ENCODE measurements at places on chromosomes 5 and 9.

- DNase-seq, result no peak
Measured at GRCh38 chr5:74870299-74871067, 4.3 kb upstream of the FAM169A start.

GRCh38 chr5:94802450-94802849, 184.0 kb downstream of the SLF1 start:
- DNase-seq, result no peak

GRCh38 chr5:122694884-122695283, 80.0 kb upstream of the SNX2 start:
- no peak for DNase-seq

- no peak for DNase-seq
Measured at GRCh38 chr5:55333811-55334210, 26.0 kb downstream of the MTREX start.

DNA sequence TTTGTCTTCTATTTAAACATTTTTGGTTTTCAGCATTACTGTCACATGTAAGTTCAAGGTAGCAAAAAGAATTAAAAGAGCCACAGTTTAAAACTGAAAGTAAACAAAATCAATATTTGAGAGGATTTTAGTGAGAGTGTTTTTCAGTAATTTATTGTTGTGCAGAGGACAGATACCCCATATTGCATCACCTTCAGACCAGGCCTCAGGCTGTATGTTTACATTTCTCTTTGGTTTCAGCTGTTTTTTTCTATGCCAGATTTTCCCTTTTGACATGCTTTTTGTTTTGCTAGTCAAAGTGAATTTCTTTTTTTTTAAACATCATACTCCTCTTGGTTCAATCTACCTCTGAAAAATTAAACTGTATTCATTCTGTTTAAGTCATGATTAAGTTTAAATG, 47.2 kb downstream of the MAST4 start:
- peak; percentile 3 for DNase-seq

DNA sequence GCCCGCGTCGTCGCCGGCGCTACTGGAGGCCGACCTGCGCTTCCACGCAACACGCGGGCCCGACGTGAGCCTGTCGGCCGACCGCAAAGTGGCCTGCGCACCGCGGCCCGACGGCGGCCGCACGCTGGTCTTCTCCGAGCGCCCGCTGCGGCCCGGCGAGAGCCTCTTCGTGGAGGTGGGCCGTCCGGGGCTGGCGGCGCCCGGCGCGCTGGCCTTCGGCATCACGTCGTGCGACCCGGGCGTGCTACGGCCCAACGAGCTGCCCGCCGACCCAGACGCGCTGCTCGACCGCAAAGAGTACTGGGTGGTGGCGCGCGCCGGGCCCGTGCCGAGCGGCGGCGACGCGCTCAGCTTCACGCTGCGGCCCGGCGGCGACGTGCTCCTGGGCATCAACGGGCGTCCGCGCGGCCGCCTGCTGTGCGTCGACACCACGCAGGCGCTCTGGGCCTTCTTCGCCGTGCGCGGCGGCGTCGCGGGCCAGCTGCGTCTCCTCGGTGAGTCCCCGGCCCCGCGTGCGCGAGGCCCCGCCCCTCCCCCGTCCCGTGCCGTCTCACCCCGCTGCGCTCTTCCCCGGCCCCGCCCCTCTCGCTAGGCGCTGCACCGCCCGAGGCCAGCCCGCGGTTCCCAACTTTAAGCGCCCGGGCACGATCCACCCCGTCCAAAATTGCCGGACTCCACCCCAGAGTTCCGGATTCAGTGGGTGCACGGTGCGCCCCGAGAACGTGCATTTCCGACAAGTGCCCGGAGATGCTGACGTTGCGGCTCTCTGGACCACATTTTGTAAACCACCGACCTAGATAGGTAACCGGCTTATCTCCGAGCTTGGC, 42.8 kb downstream of the NEURL1B start:
- no peak for DNase-seq

Measured in NCI-H2171 treated with DMSO at 0.1 percent for 48 hours (cell line).